ENCODE measurements at places on chromosomes 4 and X.
A peak's percentile ranks its signal among the peaks of the same experiment; 100 is the strongest.

GRCh38 chrX:13843150-13843721 lies 26.3 kb upstream of the GPM6B start:
- DNase-seq: no peak

DNA sequence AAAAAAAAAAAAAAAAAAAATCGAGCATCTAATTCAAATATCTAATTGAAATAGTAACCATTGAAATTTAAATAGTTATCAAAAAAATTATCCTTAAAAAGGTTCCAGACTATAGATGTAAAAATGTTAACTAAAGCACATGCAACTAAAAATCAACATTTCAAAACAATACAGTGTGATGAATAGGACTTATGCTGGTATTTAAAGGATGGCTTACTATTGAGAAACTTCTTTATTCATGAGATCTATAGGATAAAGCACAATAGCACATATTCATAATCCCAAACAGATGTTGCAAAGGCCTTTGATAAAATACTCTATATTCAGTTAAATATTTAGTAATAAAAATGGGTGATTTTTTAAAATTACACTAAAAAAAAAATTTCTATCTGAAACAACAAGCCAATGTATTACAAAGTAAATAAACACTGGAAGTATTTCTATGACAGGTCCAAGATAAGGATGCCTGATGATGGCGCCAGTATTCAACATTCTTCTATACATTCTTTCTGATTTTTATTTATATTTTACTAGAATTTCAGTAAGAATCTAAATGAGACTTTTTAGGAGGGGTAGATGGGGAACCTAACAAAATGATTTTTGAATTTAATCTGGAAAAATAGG lies 26.3 kb downstream of the DCLK2 start:
- no peak for DNase-seq

DNA sequence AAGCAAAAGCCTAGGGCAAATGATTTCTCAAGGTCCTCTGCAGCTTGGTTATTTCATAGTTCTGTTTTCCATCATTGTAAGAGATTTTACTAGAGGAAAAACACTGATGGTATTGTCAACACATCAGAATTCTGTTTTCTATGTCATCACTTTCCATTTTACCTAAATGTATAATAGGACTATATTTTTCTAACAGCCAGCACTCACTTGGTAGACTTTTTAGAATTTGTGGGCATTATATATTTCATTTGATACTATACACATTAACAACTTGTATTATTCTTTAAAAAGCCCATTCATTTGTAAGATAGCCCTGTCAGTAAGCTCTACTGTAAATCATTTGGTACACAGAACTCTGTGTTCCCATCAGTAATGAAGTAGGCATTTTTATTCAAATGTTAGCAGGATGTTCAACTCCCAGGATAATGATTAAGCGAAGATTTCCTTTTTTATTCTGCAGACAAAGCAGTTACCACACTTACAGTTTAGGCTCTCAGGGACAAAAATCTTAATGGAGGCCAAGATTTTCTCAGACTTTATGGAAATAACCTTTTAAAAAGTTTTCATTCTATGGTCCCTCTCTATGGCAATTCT lies 143.6 kb upstream of the TEX13C start:
- DNase-seq: no peak

DNA sequence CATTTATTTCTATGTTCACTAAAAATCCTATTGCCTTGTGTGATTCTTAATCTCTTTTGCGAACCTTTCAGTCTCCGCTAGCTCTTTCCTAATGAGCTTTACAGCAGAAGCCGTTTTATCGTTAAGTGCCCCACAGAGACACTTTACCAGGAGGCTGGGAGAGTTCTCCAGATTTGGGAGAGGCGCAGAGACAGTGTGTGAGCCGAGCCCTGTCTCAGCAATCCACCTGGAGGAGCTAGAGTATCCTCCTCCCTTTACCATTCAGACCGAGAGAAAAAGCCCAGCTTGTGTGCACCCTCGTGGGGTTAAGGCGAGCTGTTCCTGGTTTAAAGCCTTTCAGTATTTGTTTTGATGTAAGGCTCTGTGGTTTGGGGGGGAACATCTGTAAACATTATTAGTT lies 54.9 kb upstream of the MTM1 start:
- DNase-seq: no peak

DNA sequence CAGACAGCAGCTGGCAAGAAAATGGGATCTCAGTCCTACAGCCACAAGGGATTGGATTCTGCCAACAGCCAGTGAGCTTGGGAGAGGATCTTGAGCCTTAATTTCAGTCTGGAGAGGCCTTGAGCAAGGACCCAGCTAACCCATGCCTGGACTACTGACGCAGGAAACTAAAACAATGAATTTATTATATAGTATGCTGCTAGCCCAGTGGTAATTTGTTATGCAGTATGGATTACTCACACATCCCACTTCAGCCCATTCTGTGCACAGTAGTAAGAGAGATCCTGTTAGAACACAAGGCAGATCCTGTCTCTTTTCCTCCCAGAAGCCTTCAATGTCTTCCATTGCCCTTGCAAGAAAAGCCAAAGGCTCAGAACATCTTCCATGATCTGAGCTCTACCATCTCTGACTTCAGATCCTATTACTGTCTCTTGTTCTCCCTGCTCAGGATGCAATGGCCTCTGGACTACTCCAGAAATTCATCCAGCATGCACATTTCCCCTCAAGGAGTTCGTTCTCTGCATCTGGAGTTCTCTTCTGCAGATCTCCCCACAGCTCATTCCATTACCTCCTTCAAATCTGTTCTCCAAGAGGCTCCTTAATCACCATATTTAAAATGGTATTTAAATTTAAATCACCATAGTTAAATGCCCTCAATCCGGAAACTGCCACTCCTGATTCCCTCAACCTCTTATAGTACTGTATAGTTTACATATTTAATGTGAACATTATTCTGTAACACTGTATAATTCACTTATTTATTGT lies 27.6 kb downstream of the SMIM20 start:
- DNase-seq: no peak

- no peak for DNase-seq
Observed at GRCh38 chr4:122765692-122766352, 33.3 kb downstream of the BBS12 start.

GRCh38 chrX:133783274-133783673 lies 202.1 kb downstream of the GPC3 start:
- DNase-seq: no peak

- no peak for DNase-seq
Observed at GRCh38 chrX:39998636-39999406, 98.9 kb downstream of the BCOR start.

DNA sequence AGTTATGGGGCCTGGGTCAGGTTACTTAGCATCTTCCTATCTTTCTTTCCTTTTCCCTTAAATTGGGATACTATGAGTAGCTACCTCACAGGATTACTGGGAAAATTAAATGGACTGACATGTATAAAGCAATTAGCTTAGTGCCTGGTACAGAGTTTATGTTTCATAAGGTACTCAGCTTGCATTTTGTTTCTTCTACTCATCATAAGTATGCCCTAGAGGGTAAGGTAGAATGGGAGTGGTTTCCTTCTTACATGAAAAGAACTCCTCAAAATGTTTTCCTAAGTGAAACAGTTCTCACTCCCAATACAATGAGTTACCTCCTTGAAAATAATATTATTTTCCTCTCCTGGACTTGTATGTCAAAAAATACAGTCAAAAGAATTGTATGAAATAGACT lies 75.7 kb downstream of the NPFFR2 start:
- DNase-seq: no peak

- no peak for DNase-seq
Observed at GRCh38 chr4:125505621-125506020, 190.9 kb downstream of the FAT4 start.

DNA sequence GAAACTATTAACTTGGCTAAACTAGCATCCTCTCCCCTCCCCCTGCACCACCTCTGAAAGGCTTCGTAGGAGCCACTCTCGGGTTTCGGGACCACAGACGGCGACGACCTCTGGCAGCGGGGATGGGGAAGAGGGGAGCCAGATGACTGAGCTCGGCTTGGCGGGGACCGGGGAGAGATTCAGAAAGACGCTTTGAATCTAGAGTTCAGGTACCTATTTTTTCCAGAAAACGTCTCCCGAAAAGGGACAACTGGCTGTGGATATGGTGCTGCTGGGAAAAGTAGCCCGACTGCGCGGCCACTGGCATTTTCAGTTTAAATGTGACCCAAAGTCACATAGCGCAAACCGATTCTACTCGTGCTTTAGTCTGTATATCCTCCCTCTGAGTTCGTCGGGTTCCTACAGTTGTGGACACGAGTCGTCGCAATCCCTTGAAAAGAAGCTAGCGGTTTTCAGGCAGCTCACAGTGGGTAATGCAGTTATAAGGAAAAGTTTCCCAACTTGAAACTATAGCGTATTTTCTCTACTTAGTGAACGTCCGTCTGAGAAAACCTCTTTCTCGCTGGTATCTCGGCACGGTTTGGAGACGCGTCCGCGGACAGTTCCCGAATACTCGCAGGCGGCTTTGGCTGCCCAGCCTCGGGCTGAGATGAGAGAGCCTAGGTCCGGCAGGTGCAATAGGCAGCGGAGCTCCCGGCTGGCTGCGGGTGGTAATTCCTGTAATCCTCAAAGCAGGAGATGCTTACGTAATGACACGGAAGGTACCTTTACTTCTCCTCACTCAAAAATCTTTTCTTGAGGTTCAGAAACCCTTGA lies 1.3 kb downstream of the PARM1 start:
- peak; percentile 79 for DNase-seq

GRCh38 chr4:118260309-118260708 lies 92.5 kb downstream of the PRSS12 start:
- no peak for DNase-seq

GRCh38 chrX:44698357-44698756 lies 145.5 kb upstream of the DUSP21 start:
- no peak for DNase-seq

- no peak for DNase-seq
Observed at GRCh38 chr4:17920681-17921080, 100.9 kb downstream of the LCORL start.

GRCh38 chrX:129649268-129650182 lies 5.2 kb downstream of the APLN start:
- no peak for DNase-seq

DNA sequence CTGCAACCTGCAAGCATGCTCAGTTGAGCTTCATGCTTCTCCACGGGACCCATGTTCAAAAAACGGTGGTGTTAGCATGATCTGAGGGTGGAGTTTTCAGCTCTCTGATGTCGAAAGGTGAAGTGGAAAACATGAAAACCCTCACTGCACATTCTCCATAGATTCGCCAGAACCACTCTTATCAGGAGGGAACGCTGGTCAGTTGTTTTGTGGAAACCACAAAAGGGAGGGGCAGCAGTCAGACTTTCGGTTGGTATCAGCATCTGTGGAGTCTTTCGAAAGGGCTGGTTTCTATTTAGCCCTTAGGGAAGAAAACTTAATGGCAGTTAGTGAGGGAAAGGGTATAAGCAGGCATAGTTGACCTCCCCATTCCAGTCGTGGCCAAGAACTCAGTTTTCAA lies 12.6 kb downstream of the PPA2 start:
- no peak for DNase-seq

DNA sequence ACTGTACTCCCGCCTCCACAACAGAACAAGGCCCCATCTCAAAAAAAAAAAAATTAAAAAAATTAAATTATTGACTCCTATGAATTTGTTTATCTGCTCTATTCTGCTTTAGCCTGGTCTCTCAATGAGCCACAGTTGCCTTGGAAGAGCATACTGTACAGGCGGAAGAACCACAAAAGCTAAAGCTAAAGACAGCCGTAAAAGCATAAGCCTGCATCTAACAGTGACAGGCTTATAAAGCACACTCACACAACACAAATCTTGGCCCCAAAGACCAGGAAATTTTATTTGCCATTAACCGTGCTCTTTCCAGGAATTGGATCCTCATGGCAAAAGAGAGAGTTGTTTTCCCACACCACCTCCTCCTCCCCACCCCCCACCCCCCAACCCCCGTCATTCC lies 53.5 kb upstream of the KLF3 start:
- no peak for DNase-seq

DNA sequence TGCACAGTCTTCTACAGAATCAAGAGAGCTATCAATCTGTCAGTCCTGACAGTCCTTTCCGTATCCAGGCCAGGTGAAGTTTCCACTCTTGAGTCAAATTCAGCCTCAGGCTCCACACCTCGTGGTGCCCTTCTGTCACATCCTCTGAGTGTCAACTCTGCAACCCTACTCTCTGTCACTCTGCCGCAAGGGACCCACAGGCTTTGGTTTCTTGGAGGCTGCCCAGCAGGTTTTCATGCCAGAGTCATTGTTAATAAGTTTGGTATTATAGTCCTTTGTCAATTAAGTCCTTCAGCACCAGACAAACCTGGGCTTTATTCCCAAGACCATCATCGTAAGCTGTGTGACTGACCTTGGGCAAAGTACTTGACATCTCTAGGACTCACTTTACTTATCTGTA lies 83.4 kb upstream of the KLHL13 start:
- DNase-seq: no peak

GRCh38 chrX:106283841-106284240 lies 115.7 kb downstream of the PWWP3B start:
- no peak for DNase-seq

DNA sequence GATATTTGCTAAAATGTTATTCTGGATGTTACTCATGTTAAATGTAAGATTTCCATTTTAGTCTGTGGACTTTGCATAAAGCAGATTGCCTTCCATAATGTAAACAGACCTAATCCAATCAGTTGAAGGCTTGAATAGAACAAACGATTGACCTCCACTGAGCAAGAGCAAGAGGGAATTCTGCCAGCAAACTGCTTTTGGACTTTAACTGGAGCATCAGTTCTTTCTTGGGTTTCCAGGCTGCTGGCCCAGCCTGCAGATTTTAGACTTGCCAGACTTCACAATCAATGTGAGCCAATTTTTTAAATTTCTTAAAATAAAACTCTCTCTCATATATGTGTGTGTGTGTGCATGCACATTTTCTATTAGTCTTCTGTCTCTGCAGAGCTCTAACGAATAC lies 1248.8 kb downstream of the ADGRL3 start:
- DNase-seq: no peak

DNA sequence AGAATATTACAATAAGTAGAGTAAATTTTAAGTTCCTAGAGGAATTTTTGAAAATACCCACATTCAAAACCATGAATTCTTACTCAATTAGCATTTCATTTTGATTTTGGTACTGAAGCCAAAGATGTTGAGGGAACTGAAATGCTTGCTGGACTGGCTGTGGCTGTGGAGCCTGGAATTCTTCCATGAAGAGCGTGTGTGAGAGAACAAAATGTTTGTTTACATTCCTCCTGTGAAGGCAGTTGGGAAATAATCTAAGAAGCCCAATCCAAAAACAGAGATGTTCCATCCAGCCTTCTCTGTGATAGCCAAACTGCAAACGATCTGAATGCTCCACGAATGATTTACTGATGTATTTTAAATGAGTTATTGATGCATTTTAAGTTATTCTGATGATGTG lies 3.8 kb upstream of the ADH1B start:
- DNase-seq: no peak

DNA sequence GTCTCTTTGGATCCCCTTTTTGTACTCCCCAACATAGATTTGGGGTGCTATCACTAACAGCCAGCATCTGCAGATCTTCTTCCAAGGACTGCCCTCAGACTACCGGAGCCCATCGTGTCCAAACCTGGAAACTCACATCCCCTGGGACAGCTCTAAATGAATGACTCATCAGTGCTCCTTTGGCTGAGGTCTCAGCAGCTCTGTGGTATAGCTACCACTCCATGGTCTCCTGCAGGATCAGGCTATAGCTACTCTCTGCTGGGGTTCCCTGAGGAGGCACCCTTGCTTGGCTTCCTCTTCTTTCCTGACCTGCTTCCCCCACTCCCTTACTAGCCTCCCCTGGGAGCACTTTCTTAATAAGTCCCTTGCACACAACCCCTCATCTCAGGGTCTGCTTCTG lies 97.5 kb upstream of the PRPS2 start:
- no peak for DNase-seq
